CD4-positive, alpha-beta T cell treated with Interleukin-6 at 100 ng/mL for 8 hours (primary cell): ENCODE measurements at places on chromosomes 16 and 17.

GRCh38 chr17:57507828-57508227 is 237.3 kb downstream of the CCDC182 start:
- DNase-seq: no peak

DNA sequence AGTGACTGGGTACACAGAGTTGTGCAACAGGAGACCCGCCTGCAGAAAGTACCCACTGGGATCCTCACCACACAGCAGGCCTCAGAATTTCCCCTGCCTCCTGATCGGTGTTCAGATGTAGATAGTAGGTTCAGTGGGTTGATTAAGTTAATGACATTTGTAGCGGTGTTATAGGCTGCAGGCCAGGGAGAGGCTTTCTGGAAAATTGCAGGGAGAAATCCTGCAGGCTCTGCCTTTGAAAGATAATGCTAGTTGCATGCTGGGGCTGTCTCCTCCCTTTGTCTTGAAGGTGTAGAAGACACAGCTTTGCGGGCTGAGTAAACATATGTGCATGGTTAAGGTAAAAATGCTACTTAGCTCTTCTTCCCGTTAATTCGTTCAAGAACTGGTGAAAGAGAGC is 406.3 kb upstream of the RBFOX1 start:
- DNase-seq: no peak

GRCh38 chr17:44363613-44364159 is at the start of gene FAM171A2:
Gene FAM171A2 (minus strand): TSS chr17:44363853. CDS start chr17:44363714, 139 bp downstream.
- DNase-seq: peak; percentile 49

DNA sequence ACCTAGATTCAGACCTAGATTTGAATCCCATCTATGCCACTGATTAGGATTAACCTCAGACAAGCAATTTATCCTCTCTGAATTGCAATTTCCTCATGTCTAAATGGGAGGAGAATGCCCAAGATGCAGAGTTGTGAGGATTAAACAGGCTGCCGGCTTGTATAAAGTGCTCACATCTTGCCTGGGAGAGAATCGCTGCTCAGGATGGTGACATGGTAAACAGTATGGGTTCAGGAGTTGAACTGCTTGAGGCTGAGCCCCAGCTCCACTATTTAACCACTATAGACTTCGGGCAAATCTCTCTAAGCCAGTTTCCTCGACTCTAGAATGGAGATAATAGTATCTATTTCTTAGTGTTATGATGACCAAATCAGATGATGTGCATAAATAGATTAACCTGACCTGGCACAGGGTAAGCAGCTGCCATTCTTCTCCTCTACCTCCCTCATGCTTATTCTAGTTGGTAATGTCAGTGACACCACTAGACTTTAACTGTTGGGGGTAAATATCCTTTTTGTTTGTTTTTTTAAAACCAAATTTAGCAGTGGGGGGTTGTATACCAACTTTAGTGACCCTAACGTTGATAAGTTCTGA is 732 bp upstream of the RPL27 start:
- no peak for DNase-seq

- DNase-seq: no peak
Observed at GRCh38 chr16:27239906-27240655, 28.5 kb downstream of the NSMCE1 start.
